Fibroblast of villous mesenchyme (primary cell): ENCODE measurements at places on chromosomes 2 and 18. TPM values are rescaled to one million over a fixed set of nuclear protein-coding genes. Genes with fewer than 3 reads are reported as not detected.
A peak's percentile ranks its signal among the peaks of the same experiment; 100 is the strongest.

- DNase-seq: no peak
Measured at GRCh38 chr2:85800586-85800985, 46.8 kb downstream of the ATOH8 start.

DNA sequence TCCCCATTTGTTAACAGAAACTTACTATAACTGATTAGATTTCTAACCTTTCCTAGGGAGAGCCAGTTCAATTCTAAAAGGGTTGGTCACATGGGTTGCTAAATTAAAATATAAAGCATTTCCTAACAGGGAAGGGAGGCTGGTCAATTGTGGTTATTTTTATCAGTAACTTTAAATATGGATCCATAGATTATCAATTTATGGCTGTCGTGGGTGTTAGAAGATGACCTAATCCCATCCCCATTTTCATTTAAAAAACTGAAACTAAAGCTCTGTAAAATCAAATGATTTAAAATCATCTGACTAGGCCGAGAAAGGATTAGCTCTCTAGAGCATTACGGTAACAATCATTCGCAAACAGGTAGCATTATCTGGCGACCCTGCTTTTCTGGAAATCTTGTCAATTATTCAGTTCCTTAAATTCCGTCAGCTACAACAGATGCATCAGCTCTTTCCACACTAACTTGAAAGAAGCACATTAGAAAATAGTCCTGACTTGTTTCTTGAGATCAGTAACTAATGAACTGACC is 953 bp upstream of the HNRNPA3 start:
- no peak for DNase-seq

DNA sequence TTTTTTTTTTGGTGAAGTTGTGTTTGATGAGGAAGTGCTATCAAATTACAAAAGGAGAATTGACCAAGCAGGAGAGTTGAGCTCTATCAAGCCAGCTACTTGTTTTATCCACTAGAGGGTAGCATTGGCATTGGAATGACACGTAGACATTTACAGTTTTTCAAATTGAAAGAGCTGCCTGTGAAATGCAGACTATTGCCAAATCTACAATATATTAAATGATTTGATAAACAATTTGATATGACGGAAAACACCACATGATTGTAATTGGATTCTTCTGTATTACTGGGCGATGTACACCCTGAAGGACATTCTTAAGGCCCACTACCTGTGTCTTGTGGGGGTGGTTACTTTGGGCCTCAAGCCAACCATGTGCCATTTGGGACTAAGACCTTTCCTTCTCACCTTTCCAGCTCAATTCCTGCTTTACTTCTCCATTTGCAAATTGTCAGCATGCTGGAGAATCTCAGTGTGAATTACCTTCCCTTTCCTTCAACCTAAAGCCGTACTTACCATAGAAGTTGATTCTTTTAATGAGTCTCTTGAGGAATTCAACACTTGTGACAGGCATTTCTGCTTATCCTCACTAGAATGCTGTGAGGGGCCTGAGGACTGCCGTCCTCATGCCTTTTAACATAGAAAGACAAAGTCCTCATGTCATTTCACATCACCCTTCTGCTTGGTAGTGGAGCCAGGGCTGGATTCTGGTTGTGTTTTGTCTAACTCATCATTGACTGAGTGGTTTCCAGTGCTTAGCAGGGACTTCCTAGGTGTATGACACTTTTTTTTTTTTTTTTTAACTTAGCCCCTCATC is 134.8 kb upstream of the THUMPD2 start:
- peak; percentile 82 for DNase-seq

The TCF23 gene
- not detected in 2 replicates for total RNA-seq

- DNase-seq: no peak
Measured at GRCh38 chr2:230873661-230874401, 9.1 kb downstream of the ITM2C start.

DNA sequence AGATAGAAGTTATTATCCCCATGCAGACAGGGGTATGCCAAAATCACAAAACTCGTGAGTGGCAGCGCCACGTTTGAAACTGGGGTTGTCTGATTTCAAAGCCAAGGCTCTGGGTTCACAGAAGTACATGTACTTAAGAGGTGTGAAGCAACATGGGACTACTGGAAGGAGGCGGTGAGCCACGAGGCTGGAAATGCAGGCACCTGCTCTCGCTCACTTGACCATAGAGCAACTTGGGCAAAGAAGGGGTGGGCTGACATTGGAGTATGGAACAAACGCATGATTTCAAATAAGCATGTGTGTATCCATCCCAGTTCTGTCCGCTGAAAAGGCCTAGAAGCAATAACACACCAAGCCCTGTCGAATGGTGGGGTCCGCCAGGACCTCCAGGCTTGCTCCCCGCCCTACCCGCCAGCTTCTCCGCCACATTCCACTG is 593 bp upstream of the ACTR2 start:
- DNase-seq: peak; percentile 27

The RND3 gene
- 635 and 1,266 TPM in 2 replicates for total RNA-seq

GRCh38 chr2:200615247-200615646 is 29.4 kb downstream of the AOX1 start:
- DNase-seq: peak; percentile 76

DNA sequence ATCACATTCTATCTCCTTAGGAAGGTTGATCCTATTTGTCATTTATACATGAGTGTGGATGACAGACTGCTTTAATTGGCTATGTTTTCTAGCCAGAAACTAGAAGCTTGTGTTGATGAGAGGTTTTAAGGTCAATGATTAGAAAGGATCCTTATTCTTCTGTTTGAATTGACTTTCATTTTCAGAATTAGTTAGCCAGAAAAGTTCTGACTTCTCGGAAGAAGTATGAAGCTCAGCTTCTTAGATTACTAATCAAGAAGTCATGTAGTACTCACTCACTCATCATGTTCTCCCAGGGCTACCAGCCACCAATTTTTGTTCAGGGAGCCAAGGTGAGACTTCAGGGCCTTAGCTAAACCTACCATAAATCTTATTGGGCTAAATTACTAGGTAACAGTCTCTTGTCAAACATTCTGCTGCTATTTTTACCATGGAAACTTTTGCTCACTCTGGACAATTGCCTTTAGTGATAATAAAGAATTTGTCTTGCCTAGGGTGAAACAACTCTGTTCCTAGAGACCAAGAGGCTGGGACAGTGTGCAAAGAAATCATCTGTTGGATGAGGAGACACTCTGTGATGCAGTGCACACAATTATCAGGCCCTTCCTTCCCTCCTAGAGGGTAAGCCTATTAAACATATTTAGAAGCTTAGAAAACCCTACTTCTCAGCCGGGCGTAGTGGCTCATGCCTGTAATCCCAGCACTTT is 111.6 kb upstream of the DNMT3A start:
- DNase-seq: no peak

The VWC2L gene
- total RNA-seq: under 0.01 TPM in 1 of 2 replicates, not detected in the other

- DNase-seq: no peak
Measured at GRCh38 chr2:170711196-170711773, 3.9 kb upstream of the SP5 start.

The TXNDC2 gene
- under 0.01 TPM in 1 of 2 replicates, not detected in the other for total RNA-seq

The ACTG2 gene
- total RNA-seq: 59.6 and 113 TPM in 2 replicates

GRCh38 chr18:58527952-58528287 is 101.0 kb downstream of the ALPK2 start:
- DNase-seq: no peak

The NPAS2 gene
- total RNA-seq: 13.9 and 17.3 TPM in 2 replicates

- DNase-seq: peak; percentile 95
Measured at GRCh38 chr2:85248773-85249509, 78.8 kb downstream of the TGOLN2 start.

GRCh38 chr2:152456262-152456661 is 121.3 kb downstream of the FMNL2 start:
- DNase-seq: no peak

- DNase-seq: peak; percentile 85
Measured at GRCh38 chr2:238256594-238257104, 16.8 kb upstream of the HES6 start.

- DNase-seq: no peak
Measured at GRCh38 chr2:220090050-220090449, 462.6 kb downstream of the SLC4A3 start.

- DNase-seq: no peak
Measured at GRCh38 chr2:202171241-202171825, 67.1 kb downstream of the SUMO1 start.

DNA sequence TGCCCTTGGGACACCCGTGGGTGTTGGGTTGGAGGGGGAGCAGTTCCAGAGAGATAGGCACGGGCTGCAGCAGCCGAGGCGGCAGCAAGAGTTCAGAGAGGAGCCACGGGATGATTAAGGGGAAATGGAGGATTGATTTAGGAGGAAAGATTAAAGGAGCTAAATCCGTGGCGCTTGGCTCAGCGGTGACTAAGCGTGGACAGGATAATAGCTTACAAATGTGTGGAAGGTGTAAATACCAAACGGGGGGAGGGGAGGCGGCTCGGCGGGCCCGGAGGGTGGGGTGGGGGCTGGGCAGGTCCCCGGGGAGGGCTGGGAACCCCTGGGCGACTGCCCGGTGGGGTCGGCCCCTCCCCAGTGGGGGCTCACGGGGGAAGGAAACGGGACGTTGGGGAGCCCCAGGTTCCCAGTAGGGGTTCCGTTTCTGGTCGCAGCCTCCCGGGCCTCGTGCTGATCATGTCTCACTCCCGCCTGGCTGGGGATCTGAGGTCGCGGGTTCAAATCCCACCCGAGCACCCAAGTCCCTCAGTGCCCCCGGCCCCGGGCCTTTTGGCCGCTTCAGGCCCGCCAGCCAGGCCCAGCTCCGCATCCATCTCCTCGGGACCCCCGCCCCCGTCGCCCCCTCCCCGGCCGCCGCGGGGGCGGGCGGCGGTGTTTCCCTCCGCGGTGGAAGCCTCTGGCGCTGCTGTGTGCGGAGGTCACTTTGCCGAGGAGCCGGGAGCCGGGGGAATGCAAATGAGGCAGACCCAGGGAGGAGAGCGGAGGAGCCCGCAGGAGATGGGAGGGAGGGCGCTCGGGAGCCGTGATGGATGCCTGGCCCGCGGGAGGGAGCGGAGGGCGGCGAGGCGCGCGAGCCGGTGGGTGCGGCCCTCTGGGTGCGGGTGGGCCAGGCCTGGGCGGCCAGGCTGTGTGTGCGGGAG is 8.1 kb downstream of the ASIC4 start:
- DNase-seq: peak; percentile 81

The TEX44 gene
- total RNA-seq: not detected in 2 replicates

The CD8B gene
- total RNA-seq: not detected in 2 replicates

DNA sequence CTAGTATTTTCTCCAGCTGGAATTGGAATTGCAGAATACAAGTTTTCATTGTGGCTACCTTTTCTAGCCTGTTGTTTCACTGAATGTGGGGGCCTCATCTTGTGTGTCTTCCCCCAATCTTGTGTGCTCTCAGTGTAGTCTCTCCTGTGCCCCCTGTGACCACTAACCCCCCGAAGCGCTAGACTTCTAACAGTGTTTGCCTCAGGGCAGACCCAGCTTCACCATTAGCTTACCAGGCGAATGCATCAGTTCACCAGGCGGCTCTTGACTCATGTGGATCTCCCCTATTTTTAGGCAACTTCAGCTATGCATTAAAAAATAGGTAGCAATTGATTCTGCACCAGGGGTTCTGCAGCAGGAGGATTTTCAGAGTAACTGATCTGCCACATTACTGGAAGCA is 376.2 kb upstream of the MEIS1 start:
- DNase-seq: no peak

The KDM3A gene
- 15.1 and 17.4 TPM in 2 replicates for total RNA-seq

- DNase-seq: peak; percentile 77
Measured at GRCh38 chr18:2932247-2933181, 80.4 kb downstream of the LPIN2 start.

DNA sequence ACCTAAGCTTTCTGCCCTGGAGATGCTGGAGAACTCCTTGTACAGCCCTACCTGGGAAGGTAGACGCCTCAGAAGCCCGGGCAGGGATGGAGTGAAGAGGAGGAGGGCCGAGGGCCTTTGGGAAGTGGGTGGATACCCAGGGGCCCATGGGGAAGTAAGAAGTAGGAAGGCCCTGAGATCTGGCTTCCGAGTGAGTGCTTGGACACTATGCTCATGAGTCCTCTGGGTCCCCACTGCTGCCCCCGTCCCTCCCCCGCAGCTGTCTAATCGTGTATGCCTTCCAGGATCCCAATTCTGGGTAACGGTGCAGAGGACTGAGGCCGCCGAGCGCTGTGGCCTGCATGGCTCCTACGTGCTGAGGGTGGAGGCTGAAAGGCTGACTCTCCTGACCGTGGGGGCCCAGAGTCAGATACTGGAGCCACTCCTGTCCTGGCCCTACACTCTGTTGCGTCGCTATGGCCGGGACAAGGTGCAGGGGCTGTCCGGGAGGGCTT is 1.1 kb downstream of the DOK1 start:
- DNase-seq: no peak

- DNase-seq: no peak
Measured at GRCh38 chr2:117855886-117856285, 41.4 kb downstream of the DDX18 start.

The ZNF521 gene
- total RNA-seq: 4.7 and 11.3 TPM in 2 replicates

The ABCB11 gene
- total RNA-seq: under 0.01 TPM in 1 of 2 replicates, not detected in the other

- no peak for DNase-seq
Measured at GRCh38 chr18:49112031-49112430, 161.3 kb upstream of the SMAD7 start.

DNA sequence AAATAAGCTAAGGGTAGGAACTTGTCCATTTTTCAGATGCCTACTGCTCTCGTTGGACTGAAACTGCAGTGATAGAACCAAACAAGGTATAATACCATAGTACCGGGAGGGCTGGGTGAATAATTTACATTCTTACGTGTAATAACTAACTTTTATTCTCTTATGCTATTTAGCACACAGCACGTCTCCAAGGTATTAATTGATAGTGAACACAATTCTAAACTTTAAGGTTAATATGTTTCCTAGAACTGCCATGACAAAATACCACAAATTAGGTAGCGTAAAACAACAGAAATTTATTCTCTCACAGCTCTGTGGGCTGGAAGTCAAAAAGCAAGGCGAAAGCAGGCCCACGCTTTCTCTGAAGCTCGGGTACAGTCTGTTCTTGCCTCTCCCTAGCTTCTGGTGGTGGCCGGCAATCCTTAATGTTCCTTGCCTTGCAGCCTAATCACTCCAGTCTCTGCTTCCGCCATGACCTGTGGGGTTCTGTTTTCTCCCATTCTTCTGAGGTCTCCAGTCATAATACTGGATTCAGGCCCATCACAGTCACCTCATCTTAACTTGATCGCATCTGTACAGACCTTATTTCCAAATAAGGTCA is 5.6 kb upstream of the BCL2 start:
- DNase-seq: no peak
